CD4-positive, alpha-beta T cell treated with Interleukin-21 for 1 hour (primary cell): ENCODE measurements at places on chromosomes 2 and 18.

- DNase-seq: no peak
Measured at GRCh38 chr2:120436460-120436739, 90.5 kb downstream of the INHBB start.

- DNase-seq: no peak
Measured at GRCh38 chr2:126881591-126881990, 17.1 kb upstream of the TEX51 start.

DNA sequence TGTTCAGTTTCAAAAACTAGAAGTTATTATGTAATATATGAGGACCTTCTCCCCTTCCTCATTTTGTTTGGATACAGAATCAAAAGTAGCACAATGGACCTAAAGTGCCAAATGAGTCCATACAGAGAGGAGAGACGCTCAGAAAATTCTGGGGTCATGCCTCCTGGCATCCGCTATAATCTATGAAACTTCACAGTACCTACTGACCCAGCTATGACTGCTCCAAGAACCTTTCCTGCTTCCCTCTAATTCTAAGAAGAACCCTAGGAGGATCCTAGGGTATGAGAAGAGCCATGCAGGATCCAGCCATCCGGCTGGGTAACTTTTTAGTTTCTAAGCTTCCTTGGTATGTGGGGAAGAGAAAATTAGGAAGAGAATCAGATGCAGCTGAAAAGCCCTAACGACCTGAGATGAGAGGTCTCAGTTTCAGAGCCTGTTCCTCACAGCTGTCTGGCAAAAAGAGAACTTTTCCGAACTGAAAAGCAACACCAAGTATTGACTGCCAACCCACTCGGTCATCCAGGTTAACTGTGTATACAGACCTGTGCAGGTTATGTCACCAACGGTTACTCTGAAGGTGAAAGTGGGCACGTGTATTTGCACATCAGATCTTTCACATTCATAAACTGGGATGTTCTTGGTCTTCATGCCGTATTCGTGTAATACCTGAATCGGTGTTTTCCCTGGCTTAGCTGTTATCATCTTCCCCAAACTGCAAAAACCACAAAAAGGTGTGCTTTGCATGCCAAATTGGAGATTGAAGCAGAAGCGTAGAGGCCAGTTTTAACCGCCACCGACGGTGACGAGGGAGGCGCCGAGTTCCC, 1.1 kb downstream of the PRKRA start:
- DNase-seq: peak; percentile 83

DNA sequence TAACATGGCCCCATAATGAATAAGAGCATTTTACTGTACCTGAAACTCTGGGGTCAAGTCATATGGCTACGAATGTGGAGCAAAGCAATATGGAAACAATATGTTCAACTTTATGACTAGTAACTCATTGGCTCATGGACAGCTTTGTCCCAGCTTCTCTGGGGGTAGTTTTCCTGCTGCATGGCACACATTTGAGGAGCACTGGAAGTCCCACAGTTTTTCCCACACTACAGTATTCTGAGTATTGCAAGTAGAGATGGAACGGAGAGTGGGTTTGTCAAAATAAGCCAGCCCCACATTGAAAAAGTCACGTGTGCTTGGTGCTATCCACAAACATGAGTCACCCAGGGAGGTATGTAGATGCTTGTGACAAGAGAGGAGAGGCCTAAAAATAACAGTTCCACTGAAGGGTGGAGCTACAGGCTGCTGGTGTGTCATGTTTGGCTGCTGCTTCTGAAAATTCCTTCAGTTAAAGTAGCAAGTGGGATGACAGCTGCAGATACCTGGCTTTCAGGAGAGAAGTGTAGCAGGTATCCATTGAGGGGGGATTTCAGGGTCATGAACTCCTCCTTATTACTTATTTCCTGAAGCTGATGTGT, 48.2 kb upstream of the CTAGE1 start:
- peak; percentile 50 for DNase-seq

DNA sequence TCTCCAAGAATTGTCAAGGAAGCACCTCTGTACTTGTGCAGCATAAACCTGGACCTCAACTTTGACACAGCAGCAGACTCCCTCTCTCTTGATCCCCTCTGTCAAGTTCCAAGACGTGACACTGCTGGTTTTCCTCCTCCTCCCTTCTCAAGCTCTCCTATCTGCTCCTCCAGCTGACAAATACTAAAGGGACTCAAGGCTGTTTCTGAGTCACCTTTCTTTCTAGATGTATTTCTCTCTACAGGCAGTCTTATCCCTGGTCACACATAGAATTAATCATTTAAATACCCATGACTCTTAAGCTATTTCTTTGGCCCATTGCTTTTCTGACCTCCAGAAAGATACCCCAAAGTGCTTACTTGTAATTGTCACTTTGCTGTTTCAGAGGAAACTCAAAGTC, 53.5 kb downstream of the SEPTIN10 start:
- DNase-seq: no peak

DNA sequence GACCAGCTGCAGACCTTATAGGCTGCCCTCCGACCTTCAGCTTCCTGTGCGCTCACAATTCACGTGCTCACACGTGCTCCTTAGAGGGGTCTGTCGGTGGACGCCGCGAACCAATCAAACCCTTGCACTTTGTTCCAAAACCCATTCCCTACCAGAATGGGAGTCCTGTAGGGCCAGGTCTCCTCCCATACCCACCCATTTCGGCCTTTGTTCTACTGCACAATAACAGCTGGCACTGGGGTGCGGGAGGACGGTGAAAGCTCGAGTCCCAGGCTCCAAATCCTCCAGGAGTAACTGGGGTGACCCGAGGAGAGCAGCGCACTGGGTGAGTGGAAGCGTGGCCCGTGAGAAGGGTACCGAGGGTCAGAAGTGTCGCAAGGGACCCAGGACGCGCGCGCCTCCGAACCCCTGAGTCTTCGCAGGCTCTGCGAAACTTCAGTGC, 13.0 kb downstream of the SIX3 start:
- no peak for DNase-seq

- no peak for DNase-seq
Measured at GRCh38 chr2:54404270-54404669, 51.9 kb upstream of the SPTBN1 start.

GRCh38 chr18:62262061-62262460, 63.0 kb upstream of the TNFRSF11A start:
- no peak for DNase-seq

GRCh38 chr2:161421686-161422085, 5.6 kb downstream of the TBR1 start:
- no peak for DNase-seq

DNA sequence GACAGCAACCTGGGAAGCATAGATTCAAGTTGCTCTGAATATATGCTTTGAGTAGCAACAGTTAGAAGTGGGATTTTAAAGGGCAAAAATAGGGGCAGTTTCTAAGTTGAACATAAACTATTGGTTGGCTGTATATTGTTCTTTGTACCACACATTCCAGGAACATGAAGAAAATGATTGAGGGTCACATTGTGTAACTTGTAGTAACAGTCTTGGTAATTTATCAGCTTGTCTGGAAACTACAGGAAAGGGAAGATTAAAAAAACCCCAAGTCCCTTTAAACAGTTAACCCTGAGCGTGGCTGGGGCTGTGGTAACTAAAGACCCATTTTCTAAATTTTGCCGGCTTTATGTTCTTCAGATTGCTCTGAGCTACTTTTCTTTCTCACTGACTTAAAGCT, 7.4 kb downstream of the PLEKHB2 start:
- DNase-seq: no peak

DNA sequence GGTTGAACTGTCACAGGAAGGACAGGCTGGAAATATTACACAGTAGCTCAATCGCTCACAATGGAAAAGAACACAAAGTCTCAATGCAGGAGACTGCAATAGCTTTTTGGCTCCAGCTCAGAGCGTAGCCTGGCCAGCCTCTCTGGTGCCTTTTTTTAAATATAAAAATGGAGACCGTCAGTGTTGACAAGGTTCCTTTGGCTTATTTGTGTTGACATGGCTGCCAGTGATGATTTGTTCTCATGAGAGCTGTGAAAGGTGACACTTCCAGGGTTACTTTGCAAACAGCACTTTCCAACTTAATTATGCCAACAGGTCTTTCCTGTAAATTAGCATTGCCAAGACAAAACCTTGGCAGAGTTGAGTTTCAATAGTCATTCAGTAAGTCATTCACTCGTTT, 70.8 kb downstream of the KCNE4 start:
- DNase-seq: no peak

GRCh38 chr2:204228169-204228886, 291.8 kb downstream of the ICOS start:
- DNase-seq: no peak

GRCh38 chr2:237512774-237513466, 25.9 kb downstream of the MLPH start:
- peak; percentile 76 for DNase-seq

- no peak for DNase-seq
Measured at GRCh38 chr2:64768491-64769005, 114.8 kb upstream of the SERTAD2 start.

- DNase-seq: no peak
Measured at GRCh38 chr2:140804700-140805260, 1326.0 kb downstream of the LRP1B start.

DNA sequence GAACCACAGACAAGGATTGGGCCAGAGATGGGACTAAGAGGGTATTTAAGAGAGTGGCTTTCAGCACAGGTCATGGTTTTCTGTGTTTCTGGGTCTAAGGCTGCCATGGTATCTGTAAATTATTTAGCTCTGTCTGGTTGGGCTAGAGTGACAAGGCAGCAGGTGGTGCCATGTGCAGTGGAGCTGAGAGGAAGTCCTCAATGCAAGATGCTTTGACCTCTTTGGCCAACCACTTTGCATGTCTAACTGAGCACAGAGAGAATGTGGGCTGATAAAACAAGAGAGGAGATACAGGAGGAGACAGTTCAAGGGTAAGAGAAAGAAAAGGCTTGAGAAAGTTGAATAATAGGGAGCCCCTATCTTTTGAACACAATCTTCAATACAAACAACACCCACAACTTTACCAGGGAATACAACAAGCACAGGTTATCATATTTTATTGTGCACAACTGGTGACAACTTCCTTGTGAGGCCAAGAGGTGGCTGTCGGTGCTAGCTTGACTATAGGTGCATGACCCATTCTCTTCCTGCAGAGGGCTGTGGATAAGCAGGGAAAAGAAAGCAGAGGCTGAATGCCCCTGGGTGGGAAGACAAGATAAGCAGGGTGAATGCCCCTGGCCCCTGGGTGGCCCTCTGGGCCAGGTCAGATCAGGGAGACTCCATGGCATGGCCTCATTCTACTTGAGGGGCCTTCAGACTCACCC, 12.3 kb downstream of the FLACC1 start:
- DNase-seq: no peak

DNA sequence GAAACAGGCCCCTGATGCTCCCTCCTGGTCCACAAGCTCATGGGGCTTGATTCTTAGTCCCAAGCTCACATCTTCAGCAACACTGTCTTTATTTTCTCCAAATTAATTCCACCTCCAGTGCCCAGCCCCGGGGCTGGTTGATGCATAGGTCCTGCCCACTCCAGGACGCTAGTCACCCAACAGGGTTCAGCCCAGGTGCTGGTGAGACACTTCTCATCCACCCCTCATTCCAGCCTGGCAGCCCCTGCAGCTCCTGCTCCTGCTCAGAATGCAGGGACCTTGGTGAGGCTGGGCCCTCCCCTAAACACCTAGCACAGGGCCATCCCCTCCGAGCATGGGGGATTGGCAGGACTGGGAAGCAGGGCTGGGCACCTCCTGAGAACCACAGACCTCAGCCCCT, 25.7 kb downstream of the STEAP3 start:
- no peak for DNase-seq

- no peak for DNase-seq
Measured at GRCh38 chr2:117335967-117336366, 478.5 kb upstream of the DDX18 start.

- no peak for DNase-seq
Measured at GRCh38 chr18:76458522-76459311, 36.3 kb downstream of the ZNF516 start.

- peak; percentile 34 for DNase-seq
Measured at GRCh38 chr2:230668184-230668938, 44.3 kb upstream of the CAB39 start.

DNA sequence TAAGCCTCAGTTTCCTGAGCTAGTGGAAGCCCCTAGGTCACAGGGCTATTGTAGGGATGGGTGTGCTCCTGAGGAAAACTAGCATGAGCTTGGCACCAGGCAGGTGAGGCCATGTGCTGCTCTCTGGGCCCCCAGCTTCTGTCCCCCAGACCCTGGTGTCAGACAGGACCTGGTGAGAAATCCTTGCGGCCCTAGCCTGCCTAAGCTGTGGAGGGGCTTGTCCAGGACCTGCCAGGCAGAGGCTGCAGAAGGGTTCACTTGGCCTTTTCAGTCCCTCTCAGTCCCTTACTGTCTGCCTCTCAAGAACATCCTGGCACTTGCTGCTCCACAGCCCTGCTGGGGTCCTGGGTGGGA, 58.4 kb downstream of the ZFP36L2 start:
- no peak for DNase-seq

DNA sequence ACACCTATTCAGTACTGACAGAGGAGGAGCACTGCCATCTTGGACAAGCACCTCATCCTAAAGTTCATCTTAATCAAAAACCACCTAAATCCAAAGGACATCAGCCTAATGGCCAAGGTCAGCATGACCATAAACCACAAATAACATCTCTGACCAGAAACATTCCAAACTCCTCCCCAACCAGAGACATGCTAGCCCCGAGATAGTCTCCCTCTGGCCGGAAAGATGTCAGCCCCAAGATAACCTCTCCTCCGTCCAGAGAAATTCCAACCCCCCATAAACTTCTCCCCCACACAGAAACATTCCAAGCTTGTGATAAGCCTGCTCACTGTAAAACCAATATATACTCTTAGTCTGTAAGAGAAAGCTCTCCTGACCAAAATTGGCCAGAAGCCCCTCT, 260.6 kb downstream of the CLIP4 start:
- no peak for DNase-seq

- no peak for DNase-seq
Measured at GRCh38 chr2:45892425-45892745, 240.9 kb downstream of the PRKCE start.

DNA sequence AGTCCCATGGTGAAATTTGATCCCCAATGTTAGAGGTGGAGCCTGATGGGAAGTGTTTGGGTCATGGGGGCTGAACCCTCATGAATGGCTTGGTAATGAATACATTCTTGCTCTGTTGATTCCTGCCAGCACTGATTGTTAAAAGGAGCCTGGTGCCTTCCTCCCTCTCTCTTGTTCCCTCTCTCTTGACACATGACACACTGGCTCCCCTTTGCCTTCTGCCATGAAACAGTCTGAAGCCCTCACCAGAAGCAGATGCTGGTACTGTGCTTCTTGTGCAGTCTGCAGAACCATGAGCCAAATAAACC, 30.6 kb upstream of the EPC2 start:
- no peak for DNase-seq

DNA sequence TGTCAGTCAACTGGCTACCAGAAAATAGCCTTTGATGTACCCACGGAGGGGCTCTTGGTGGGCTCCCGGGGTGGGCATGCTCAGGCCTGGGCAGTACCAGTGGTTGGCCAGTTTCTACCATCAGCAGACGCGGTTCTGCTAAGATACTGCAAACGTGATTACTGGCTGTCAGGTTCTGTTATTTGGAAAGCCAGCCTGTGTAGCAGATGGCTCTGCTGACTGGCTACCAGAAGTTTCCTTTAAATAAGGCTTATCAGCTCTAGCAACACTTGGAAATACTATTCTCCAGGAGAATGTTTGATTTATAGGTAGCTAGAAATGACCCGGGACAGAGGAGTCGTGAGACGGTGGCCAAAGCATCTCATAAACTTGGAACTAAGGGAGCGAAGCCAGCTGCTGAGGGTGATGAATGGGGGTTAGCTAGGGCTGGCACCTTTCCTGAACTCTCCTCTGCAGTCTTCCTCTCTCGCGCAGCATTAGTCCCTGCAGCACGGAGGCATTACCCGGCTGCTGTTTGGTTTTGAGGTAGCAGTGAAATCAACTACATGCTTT, 171.9 kb downstream of the AGAP1 start:
- no peak for DNase-seq

- DNase-seq: no peak
Measured at GRCh38 chr2:18599509-18600254, 10.3 kb upstream of the NT5C1B start.
